Stimulated activated CD8-positive, alpha-beta memory T cell treated with anti-CD3 and anti-CD28 coated beads, Interleukin-4, amount 100 ng/mL, for 24 hours (primary cell): ENCODE measurements at places on chromosomes 16 and 17.

DNA sequence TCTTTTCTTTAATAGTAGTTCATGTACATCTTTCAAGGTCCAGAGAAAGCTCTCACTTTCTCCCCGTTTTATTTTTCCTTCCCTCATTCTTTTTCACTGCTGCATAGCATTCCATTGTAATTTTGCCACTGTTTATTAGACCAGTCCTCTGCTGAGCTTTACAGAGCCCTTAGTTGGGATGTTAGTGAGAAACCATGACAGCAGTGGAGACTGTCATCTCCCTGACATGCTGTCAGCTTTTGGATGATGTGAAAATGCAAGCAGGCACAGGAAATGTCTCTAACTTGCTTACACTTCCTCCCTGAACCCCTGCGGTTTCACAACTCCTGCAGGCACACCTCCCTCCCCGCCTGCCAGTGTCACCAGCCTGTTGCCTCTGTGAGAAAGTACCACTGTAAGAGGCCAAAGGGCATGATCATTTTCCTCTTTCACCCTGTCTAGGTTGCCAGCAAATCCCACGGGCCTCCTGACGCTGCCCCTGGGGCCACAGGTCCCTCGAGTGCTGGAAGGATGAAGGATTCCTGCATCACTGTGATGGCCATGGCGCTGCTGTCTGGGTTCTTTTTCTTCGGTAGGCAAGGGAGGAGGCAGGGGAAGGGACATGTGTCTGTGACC lies at the start of gene ITGAL:
TSS of gene ITGAL (plus strand) at position 415 of the 615 bp plus-strand sequence. CDS start at position 511, 96 bp downstream.
- peak; percentile 79 for DNase-seq

DNA sequence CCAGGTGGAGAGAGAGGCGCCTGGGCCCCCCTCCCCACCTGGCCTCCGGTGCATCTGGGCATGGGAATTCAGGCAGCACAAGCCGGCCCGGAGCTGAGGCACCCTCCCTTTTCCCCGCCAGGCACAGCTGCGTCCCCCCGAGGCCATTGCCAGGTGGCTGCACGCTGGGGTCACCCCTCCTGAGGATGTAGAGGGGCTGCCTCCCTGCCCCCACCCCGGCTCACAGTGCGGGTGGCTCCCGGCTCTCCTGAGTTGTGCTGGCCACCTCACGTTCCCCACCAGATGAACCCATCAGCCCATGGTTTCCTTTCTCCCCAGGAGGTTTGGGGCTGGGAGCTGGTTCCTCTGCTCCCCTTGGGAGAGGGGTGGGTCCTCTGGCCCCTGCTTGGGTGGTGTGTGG lies 12.6 kb downstream of the CACNA1H start:
- DNase-seq, result no peak

- no peak for DNase-seq
These were observed 15.4 kb upstream of the ARHGAP17 start for GRCh38 chr16:25030420-25031131.

- DNase-seq, result no peak
These were observed 370.2 kb upstream of the MAF start for GRCh38 chr16:79970551-79971236.

DNA sequence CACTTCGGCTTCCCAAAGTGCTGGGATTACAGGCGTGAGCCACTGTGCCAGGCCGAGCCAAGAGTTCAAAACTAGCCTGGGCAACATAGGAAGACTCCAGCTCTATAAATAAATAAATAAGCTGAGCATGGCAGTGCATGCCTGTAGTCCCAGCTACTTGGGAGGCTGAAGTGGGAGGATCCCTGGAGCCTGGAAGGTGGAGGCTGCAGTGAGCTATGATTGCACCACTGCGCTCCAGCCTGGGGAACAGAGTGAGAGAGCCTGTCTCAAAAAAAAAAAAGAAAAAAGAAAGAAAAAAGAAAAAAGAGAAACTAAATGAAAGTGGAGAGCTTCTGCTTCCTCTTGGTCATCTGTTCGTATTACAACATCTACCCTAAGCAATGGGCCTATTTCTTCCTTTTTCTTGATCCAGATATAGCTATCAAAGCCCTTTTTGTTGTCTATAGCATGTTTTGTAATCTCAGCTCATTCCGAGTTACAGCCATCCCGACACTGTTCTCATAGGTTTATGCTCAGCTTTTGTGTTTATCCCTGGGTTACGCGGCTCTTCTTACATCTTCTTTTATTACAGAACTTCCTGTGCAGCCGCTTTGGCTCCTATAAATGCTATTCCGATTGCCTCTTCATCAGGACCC lies 14.1 kb upstream of the MAPK3 start:
- no peak for DNase-seq

DNA sequence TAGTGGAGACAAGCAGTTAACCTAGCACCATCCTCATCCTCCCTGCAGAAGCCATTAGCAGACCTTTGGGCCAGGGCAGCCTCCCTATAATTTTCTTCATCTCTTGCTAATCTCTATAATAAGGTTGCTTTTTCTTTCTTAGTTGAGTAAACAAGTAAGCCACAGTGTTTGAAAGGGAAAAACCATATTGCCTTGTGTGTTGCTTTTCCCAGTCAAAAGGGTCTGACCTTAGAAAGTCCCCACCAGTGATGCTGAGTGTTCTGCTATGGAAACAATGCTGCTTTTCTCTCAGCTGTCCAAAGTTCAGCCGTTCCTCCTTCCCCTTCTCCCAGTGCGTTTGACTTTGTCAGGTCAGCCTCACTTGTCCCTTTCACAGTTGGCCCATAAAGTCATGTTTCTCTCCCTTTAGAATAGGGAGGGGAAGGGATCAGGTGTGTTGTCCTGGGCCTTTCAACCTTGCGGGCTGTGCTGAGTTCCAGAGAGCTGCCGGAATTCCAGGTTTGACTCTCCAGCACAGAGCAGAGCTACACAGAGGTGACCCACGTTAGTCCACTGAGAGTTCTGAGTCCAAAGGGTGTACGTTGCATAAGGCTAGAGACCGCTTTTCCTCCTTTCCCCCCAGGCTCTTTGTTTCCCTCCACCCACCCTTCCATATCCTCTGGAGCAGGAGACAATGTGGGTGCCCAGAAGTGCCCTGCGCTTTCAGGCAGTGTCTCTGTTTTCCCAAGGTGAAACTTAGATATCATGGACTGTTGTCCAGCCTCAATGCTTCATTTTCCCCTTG lies 15.9 kb upstream of the CLEC18C start:
- DNase-seq, result no peak

DNA sequence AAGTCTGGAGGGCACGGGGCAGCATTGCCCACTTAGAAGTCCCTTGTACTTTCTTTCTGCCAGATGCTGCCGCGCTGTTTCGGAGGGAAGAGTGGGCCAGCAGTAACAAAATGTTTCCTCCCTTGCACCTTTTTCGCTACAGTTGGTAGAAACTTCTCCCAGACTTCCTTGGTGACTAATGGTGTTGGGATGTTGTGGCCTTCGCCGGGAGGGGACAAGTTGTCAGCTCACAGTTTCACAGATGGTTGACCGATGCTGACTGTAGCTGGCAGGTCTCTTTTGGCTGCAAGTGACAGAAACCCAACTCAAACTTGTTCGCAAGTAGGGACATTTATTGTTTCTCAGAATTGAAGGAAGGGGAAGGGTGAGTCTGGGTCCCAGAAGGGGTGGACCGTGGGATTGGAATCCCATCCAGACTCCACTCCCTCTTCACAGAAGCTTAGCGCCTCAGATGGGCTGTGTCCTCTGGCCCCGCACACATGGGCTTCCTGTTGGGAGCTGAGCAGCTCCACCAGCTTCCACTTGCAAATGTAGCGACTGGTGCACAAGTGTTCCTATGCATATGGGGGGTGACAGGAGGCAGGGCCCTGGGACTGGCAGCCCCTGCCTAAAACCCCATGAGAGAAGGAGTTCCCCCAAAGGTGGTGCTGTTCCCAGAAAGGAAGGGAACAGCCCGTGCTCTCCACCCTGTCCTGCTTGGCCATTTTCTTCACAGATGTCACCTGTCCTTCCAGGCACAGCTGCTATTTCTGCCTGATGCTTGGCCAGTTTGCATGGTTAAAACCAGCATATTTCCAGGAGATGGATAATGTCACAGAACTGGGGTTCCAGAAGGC lies 30.9 kb upstream of the RPRML start:
- DNase-seq, result no peak

DNA sequence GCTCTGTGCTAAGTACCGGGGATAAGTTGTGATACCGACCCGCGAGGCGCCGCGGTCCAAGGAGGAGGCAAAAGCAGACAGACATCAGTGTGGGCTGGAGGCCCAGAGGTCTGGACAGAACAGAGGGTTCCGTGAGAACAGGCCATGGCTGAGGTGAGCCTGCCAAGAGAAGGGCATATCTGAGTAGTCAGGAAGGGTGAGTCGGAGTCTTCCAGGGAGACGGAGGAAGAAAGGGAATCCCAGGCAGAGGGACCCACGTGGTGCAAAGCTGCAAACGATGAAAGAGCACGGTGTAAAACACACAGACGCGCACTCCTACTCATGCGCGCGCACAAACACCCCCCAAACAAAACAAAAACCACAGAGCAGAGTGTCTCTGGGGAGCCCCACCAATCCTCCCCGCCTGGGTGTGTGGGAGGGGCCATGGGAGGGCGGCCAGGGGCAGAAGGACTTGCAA lies 18.1 kb downstream of the RHBDL3 start:
- no peak for DNase-seq

GRCh38 chr17:2770129-2770528 lies 20.7 kb upstream of the CCDC92B start:
- DNase-seq, result no peak

GRCh38 chr17:2598166-2598565 lies 4.7 kb downstream of the PAFAH1B1 start:
- DNase-seq, result no peak

- DNase-seq, result no peak
These were observed 109.7 kb upstream of the NUDT7 start for GRCh38 chr16:77612596-77612995.

GRCh38 chr16:7182510-7183109 lies 150.0 kb upstream of the RBFOX1 start:
- DNase-seq, result no peak

- no peak for DNase-seq
These were observed 486.6 kb upstream of the CDH11 start for GRCh38 chr16:65608455-65608854.

- no peak for DNase-seq
These were observed 92.6 kb downstream of the CACNG3 start for GRCh38 chr16:24348545-24349290.

DNA sequence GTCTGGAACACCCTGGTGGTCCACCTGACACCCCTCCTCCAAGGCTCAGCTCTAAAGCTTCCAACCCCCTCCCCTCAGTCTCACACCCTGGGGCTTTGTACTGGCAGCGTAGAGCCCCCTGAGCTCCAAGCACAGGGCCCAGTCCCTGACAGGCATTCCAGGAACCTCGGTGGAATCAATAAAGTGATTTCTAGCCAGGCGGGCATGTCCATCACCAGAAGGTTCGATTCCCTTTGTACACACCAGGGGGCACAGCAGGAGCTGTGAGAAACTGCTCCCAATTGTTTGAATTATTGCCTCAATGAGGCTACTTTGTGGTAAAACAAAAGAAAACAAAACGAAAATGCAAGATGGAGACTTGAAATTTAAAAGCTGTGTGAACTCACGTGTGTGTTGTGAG lies 51.8 kb downstream of the SMPD3 start:
- DNase-seq, result no peak

- DNase-seq, result no peak
These were observed 5.5 kb downstream of the KRT40 start for GRCh38 chr17:40978575-40979151.

- DNase-seq, result no peak
These were observed 112.6 kb downstream of the IRF8 start for GRCh38 chr16:86011532-86011931.

DNA sequence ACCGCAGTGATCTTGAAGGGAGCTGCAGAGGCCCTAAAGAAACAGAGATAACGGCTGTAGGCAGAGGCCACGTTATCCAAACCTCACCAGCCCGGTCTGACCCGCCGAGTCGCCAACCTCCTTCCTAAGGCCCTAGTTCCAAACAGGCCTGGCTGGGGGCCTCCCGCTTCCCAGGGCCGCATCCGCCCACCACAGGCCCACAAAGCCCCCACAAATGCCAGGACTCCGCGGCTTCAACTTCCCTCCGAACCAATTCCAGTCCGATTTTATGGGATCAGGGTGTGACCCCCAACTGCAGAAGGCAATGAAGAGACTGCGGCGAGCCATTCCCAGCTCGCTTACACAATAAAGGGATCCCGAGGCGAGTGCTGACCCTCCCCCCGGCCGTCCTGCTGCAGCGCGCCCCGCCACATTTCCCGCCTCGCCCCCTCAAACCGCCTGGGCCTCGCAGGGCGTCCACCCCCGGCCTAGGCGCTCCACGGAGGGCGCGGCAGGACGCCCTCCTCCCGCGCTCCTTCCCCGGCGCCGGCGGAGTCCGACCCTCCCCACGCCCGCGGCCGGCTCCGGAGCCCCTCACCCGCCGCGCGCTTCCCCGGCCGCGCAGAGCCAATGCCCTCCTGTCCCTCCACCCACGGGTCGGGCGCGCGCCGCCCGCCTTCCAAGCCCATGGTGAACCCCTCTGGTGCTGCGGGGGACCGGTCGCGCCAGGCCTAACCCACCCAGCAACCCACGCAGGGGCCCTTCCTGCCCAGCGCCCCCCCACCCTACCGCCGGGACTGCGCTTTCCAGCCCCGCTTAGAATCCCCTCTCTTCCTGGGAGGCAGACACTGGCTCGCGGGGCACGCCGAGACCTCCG lies 926 bp downstream of the MYH10 start:
- no peak for DNase-seq

GRCh38 chr16:58614860-58615259 lies 14.8 kb downstream of the CNOT1 start:
- no peak for DNase-seq

DNA sequence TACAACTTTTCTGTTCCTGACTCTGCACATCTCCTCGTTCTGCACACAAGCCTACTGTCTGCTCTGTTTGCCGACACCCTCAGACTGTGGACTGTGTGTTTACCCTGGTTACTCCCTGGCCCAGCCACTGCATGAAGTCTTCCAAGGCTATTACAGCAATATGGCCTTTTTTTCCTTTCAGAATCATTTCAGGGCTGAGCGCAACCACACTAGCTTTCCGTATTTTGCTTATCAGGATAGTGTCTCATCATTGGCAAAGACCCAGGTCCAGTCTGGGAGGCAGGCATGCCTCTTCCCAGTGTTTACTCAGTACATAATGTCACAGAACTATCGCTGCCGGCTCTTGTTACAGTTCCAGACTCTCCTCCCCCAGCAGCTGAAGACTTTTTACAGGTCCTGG lies 10.1 kb downstream of the DNAH9 start:
- DNase-seq, result no peak
